ENCODE measurements at places on chromosomes 6 and 20. TPM values are rescaled to one million over a fixed set of nuclear protein-coding genes. Genes with fewer than 3 reads are reported as not detected.

METTL24 gene
- total RNA-seq = not detected

APCDD1L gene
- not detected for total RNA-seq

- H3K4me3 ChIP-seq = no peak overlapping the region
- no peaks in the 10 kb centered on the region for H3K4me1 ChIP-seq
- H3K27me3 ChIP-seq = no peaks in the 10 kb centered on the region
- H3K27ac ChIP-seq = no peak overlapping the region
- H3K36me3 ChIP-seq = peaks cover 6% of the 10 kb centered on the region
These were observed 38.6 kb downstream of the GHRH start for GRCh38 chr20:37223053-37223452.

DNA sequence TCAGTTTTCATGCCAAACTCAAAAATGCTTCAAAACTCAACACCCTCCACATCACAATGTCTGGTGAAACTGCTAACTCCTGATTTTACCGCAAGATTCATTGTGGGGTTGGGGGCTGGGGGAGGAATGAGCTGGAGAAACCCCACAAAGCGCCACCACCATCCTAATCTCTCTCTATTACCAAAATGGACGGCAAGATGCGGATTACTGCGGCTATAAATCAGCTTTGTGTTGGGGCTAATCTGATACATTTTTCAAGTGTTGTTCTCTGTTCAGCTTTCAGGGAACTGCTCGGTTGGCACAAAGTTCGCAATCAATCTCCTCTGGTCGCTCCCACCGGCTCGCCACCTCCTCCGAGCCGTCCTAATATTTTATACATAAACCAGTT lies 83.7 kb downstream of the TMEM242 start:
- H3K27me3 ChIP-seq = peaks cover 13% of the 10 kb centered on the region
- peak overlapping the region; percentile 37 for H3K4me3 ChIP-seq
- H3K36me3 ChIP-seq = peaks cover 4% of the 10 kb centered on the region

- DNase-seq = no peak
- no peaks in the 10 kb centered on the region for H3K27me3 ChIP-seq
- H3K36me3 ChIP-seq = no peaks in the 10 kb centered on the region
These were observed 6.0 kb upstream of the ARMC12 start for GRCh38 chr6:35730745-35731413.

Data from T-helper 17 cell (primary cell).